Myocyte (in vitro differentiated cells): ENCODE measurements at places on chromosomes 3 and 15. TPM values are rescaled to one million over a fixed set of nuclear protein-coding genes. Genes with fewer than 3 reads are reported as not detected.

DNA sequence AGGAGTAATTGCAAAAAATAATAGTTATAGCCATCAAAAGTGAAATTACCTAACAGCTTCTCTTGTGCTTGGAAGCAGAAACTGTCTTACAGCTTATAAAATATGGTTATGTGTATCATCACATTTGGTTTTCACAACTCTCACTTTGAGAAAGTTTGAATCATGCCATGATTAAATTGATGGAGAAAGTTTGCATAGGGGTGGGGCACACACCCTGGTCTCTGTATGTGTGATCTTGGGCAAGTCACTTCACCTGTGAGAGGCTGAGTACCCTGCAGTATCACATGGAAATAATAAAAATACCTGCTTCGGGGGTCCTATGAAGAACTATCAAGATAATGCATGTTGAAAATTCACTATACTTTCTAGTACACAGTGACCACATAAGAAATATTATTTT lies 471.4 kb downstream of the RAP2B start:
- no peak for DNase-seq

DNA sequence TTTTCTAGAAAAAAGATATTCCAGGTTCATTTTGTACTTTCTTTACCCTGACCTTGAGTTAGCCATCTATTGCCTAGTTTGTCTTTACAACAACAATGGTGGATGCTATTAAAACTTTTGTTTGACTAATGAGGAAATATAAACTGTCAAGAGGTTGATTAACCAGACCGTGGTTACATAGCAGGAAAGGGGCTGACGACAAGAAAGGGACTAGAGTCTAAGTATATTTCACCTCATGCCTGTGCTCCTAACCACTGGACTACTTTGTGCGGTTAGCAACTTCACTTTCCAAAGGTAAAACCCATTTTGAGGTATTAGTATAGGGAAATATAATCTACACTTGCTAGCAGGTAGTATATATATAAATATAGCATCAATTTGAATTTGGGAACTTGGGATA lies 327.1 kb downstream of the SATB1 start:
- DNase-seq, result no peak

DNA sequence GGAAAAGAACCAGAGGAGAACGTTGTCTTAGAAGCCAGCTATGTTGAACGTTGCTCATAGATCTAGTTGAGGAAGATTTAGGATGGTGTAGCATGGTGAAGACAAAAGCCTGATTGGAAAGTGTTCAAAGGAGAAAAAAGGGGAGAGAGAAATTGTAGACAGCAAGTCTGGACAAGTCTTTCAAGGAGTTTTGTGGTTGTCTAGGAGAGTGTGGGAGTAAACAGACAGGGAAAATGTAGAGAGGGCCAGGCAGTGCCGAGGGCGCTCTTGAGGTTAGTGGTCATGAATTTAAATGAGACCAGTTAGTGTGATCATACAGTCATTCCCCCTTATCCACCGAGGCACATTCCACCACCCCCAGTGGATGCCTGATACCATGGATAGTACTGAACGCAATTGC lies 167.5 kb upstream of the IL12A start:
- DNase-seq, result peak; percentile 27

- no peak for DNase-seq
Measured at GRCh38 chr15:92158426-92158825, 235.3 kb upstream of the ST8SIA2 start.

DNA sequence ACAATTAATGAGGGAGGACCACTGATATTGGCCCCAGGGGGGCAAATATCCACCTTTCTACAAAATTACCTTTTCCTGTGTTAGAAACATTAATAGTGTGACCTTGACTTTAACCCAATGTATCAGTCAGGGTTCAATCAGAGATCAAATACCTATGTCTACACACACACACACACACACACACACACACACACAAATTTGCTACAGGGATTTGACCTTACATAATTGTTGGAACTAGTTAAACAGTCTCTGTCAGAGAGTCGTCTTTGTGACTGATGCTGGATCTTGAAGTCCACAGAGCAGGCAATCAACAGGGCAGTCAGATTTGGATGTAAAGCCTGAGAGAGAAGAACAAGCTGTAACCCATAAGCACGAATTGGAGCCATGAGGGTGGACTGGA lies 32.5 kb downstream of the TM4SF4 start:
- no peak for DNase-seq

- DNase-seq, result no peak
Measured at GRCh38 chr3:169627073-169627472, 36.4 kb downstream of the MECOM start.

DNA sequence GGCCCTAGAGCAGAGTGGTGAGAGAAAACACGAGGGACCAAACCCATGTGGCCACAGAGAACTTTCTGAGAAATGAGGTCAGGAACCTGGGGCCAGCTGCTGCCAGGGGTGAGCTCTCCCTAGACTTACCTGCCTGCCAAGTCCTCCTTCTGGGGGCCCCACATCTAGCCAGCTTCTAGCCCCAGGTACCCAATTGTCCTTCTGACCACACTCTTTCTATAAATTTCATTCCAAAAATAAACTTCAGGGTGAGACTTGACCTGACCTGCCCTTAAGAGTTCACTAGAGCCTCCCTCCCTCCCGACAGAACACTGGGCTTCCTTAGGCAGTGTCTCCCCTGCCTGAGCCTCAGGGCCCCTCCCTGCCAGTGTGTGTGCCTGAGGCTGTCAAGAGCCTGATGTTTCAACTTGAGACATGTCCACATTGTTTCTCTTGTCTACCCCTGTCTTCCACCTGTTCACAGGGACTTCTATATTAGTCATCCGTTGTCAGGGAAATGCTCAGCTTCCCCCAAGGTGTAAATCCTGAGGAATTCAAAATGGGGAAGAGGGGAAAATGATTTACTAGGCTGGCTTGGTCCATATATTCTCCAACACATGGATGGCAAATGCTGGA lies 312.8 kb upstream of the TLE3 start:
- DNase-seq, result peak; percentile 13

DNA sequence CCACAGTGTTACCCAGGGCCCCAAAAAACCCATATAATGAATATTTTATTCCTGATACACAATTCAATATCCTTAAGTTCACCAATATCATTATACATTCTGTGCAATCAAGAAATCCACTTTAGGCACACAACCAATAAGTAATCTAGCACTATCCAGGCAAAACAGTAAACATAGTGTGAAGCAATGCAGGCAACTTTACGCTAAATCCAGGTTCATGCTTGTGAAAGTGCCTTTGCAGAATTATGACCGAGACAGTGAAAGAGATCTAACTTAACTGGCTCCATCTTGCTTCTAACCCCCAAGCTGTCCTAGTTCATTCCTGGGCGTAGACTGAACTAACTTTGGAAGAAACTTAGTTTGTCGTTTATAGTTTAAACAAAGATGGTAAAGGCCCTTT lies 34.2 kb upstream of the INO80 start:
- DNase-seq, result no peak

DNA sequence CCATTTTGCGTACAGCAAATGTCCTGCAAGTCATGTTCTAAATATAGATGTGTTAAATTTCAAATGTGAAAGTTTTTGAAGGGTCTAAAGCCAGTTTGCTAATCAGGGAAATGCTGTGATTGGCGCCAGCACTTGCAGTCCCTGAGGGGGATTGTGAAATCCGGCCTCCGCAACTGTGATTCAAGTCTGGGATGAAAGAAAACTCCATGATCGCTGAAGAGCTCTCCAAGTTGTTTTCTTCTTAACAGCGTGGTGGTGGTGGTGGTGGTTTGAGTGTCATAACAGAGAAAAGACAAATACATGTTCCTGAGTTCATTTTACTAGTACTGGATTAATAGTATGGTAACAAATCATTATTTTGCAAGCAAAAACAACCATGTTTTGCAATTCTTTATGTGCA lies 51.8 kb downstream of the MITF start:
- DNase-seq, result peak; percentile 76

- no peak for DNase-seq
Measured at GRCh38 chr3:101466465-101467309, 46.3 kb downstream of the SENP7 start.

DNA sequence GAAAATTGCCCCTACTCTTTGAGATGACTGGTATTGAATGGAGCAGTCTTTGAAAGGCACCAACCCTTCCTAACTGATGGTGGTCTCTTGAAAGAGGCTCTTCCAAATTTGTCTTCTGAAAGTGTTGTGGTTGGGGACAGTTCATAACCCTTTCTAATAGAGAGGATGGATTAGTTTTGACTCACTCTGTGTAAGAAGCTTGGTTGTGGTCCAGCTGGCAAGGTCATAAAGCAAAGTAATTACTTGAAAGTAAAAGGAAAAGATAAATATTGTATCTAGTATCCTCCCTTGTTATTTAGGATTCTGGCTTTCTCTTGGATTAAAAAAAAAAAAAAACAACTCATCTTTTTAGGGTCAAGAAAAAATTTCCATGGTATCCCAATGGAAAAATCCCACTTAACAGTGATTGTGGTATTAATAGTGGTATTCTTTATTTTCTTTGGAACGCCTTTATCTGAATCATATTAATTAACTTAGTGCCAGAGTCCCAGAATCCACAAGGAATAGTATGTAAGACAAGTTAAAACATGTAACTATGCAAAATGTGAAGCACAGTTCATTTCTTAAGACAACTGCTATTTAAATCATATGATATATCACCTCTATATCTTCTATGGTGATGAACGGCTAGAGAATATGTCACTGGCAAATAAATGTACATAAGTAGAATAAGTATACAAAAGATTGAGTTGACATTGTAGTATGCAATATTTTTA lies 469.3 kb upstream of the CDIN1 start:
- DNase-seq, result peak; percentile 31

DNA sequence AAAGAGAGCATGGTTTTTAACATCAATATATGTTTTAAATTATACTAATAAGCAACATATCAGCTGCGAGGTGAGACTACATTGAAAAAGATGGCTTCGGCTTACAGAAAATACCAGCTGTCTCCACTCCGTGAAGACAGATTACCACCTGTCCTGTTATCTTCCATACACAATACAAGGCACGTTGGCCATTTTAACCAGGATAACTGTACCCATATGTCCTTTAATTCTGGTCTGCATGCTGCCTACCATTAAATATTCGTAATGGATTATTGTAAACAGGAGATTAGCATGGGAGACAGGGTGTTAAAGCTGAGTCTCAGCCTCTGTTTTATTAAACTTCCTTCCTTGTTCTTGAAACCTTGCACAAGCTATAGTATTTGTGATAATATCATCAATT lies 855.5 kb downstream of the ROBO1 start:
- no peak for DNase-seq

GRCh38 chr3:119831941-119832371 lies 50.1 kb downstream of the NR1I2 start:
- DNase-seq, result peak; percentile 77

DNA sequence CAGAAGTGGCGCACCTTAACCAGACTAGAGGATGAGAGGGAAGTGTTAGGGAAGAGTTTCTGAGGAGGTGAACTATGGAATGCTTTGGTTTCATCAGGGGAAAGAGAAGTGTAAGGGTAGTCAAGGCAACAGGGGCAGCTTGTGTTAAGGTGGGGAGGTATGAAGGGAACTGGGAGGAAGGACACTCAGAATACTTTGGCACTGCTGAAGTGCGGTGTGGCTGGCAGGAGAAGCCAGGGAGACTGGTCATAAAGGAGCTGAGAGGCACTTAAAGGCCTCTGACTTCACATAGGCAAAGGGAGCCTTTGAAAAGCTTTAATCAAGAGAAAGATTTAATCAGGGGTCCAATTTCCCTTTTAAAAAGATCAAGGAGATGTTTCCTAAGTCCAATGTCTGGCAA lies 129.0 kb downstream of the ERC2 start:
- DNase-seq, result no peak

DNA sequence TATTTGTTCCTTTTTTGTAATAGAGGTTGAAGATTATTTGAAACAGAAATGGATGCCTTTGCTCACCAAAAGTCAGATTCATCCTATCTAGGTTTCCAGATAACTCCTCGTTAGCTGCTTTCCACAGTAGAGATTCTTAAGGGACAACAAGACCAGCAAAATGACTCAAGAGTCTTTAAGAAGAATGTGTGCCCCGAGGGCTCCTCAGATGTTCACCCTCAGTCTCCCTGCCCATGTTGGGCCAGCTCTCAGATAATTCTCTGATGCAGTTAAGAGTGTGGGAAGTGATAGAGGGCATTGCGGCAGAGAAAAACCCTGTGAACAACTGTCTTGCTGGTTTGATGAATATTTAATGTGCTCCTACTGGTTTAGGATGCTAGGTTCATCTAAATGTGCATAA lies 251.1 kb downstream of the PTPRG start:
- no peak for DNase-seq

The POC1A gene
- total RNA-seq, result 1.2 and 1.3 TPM in 2 replicates

The ZNF609 gene
- total RNA-seq, result 16.2 and 16.6 TPM in 2 replicates

The STARD9 gene
- 5.4 and 10.1 TPM in 2 replicates for total RNA-seq

The ARPIN gene
- 5.4 and 5.6 TPM in 2 replicates for total RNA-seq

The ALDH1A2 gene
- 2.9 and 5.9 TPM in 2 replicates for total RNA-seq

The MCF2L2 gene
- total RNA-seq, result 0.16 and 0.64 TPM in 2 replicates

The SCAMP5 gene
- total RNA-seq, result 0.56 and 1.6 TPM in 2 replicates

The LYZL4 gene
- total RNA-seq, result not detected in 2 replicates

The HRG gene
- total RNA-seq, result not detected in 2 replicates

The SERPINI2 gene
- not detected in 2 replicates for total RNA-seq

The HDAC11 gene
- total RNA-seq, result 12.6 and 15.1 TPM in 2 replicates
